COR-L47 (cell line): ENCODE measurements at places on chromosomes 1 and 21.

- no peak for DNase-seq
Measured at GRCh38 chr1:5453347-5453746, 538.9 kb downstream of the NPHP4 start.

DNA sequence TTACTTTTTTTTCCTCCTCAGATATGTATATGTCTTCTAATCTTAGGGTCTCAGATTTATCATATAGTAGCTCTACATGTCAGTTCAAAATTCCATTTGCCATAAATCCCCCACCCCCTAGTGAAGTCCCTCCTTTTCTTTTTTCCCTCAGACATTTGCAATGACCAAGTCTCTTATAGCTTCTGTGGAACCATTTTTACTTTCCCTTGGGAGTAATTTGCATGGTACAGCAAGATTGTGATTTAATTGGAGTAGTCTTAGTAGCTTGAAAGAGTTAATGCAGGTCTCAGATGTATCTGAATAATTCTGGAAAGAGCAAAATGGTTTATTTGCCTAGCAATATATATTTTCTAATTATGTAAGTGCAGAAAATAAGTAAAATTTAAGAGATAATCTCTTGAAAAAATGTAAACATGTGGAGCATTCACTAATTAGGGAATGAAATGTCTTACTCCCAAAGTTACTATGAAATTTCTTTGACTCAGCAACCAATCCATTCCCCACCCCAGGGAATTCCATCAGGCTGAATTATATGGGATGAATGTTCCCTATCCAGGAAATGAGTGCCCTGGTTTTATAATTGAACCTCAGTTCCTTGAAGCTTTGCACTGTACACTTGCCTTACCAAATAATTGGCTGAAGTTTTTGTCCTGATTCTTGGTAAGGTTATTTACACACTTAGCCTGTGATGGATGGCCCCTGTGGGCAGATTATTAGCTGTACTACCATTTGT, 267.0 kb downstream of the DNM3 start:
- no peak for DNase-seq

GRCh38 chr1:143698016-143698415, 273.8 kb downstream of the FAM72C start:
- DNase-seq, result peak; percentile 14

DNA sequence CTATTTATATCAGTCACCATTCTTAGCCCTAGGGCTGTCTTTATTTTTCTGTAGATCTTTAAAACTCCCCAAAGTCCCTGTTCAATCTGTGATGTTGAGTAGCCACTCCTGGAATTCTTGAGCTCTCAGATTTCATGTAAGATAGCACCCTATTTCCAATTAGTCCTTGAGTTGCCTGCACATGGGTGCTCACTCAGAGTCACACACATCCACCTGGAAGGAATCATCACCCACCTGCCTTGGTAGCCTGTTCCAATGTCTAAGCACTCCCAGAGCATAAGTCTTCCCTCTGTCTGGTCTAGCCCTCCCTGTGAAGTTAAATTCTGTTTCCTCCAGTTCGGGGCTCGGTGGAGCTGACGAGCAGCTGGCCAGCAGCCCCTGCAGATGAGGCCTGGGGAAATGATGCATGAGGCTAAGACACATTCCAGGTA, 14.7 kb upstream of the ATF3 start:
- no peak for DNase-seq

DNA sequence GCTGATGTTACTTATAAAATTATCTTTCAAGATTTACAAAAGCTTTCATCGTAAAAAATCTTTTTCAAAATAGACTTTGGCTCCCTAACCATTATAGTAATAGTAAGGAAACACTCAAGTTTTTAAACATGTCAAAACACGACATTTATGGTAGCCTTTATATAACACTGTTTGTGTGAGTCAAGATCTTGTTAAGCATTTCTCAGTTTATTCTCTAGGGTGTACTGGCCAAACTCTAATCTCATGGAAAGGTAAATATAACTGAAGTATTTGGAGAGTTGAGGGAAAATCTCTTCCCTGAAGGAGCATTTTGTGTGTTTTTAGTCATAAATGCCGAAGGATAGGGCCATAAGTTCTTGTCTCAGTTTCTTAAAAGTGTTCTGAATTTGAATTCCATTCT, 790.9 kb upstream of the NCAM2 start:
- DNase-seq, result no peak
